ENCODE measurements at places on chromosomes 7 and 10.

DNA sequence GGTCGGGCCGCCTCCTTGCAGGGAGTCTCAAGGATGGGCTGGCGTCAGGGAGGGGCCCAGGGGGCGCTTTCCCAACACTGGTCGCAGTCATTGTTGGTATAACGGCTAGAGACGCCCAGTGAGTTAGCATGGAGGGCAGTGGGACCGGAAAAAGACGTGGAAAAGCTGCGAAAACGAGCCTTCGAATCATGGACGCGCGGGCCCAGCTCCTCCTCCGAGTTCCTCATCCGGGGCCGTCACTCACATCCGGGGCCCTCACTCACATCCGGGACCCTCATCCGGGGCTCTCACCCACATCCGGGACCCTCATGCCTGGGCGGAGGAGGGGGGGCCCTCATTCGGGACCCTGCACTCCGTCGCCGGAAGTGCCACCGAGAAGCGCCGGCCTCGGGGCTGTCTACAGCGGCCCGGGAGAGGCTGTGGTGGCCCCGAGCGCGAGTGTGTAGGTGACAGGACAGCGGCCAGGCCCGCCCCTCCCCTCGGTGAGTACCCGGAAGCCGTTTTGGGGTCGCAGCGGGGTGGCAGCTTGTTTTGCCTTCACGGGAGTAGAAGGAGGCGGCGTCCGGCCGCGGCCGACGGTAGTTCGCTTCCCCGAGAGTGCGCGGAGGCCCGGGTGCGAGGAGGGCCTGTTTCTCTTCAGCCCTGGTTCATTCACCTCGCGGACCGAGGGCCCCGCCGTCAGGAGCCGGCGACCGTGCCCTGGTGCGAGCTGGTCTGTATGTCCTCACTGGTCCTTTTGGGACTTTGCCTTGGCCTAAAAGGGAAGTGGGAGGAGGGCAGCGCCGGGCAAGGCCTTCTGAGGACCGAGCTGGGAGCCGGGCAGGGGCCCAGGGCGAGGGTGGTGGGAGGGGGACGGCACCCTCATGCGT, at the start of gene ZNF655:
Gene ZNF655, plus strand, starts transcription at position 337 of the 869 bp plus-strand sequence. CDS start 1,918 bp downstream, outside the sequence.
- peak; percentile 92 for DNase-seq

DNA sequence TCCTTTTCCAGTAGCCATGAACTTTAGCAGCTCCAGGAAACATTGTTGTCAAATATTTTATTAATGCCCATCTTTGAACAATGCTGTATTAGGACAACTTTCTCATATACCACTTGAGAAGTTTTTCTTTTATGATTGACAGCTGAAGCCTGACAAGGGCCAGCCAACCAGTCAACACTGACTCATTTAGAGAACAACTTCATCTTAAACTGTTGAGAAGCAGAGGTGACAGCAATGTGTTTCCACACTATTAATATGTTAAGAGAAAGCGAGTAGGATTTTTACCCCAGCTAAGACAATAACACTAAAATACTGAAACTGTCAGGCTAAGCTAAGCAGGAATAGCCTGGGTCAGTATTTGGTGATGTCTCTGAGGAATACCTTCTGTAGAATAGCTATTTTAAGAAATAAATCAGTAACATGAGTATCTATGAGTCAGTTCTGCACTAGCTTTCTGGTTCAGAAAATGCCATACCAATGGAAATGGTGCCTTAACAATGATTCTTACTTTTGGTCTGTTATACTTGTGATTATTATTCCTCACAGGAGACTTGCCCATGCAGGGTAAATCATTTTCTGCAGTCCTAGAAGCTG, 168.8 kb upstream of the POT1 start:
- DNase-seq: no peak

GRCh38 chr10:124837687-124838086, 36.1 kb downstream of the ABRAXAS2 start:
- DNase-seq: no peak

GRCh38 chr7:1673581-1674118, 3.6 kb downstream of the ELFN1 start:
- no peak for DNase-seq

- DNase-seq: no peak
Measured at GRCh38 chr7:154832557-154833138, 170.3 kb downstream of the PAXIP1 start.

- no peak for DNase-seq
Measured at GRCh38 chr7:90536449-90536848, 59.7 kb upstream of the CDK14 start.

GRCh38 chr7:98978672-98979071, 100.3 kb downstream of the TRRAP start:
- DNase-seq: no peak

DNA sequence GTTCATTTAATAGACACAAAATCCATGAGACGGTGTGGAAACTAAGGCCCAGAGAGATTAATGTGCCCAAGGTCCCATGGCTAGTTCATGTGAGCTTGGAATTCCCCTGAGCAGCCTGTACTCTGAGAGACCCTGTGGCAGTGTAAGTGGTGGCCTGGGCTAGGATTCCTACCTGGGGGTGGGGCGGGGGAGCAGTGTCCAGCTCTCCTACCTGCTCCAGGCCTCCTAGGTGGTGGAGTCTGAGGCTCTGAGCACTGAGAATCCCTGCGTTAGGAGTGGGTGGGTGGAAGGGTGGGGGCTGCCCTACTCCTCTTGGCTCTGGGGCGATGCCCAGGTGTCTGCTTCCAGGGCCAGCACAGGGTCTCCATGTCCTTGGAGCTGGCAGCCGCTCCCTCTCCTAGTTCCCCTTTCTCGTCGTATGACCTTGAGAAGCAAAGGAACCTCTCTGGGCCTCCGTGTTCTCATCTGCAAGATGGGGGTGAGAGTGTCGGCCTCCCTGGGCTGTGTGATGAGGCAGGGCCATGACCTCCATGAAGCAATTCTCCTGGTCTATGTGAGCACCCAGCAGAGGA, 2.5 kb downstream of the SNCG start:
- no peak for DNase-seq

GRCh38 chr7:33673029-33673700, 232.2 kb upstream of the BMPER start:
- no peak for DNase-seq

DNA sequence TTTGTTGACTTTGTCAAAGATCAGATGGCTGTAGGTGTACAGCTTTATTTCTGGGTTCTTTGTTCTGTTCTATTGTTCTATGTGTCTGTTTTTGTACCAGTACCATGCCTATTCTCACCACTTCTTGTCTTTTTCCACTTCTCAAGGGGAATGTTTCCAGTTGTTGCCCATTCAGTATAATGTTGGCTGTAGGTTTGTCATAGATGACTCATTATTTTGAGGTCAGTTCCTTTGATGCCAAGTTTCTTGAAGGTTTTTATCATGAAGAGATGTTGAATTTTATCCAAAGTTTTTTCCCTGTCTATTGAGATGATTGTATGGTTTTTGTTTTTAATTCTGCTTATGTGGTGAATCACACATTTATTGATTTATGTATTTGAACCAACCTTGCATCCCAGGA, 216.7 kb upstream of the RNF32 start:
- DNase-seq: no peak

DNA sequence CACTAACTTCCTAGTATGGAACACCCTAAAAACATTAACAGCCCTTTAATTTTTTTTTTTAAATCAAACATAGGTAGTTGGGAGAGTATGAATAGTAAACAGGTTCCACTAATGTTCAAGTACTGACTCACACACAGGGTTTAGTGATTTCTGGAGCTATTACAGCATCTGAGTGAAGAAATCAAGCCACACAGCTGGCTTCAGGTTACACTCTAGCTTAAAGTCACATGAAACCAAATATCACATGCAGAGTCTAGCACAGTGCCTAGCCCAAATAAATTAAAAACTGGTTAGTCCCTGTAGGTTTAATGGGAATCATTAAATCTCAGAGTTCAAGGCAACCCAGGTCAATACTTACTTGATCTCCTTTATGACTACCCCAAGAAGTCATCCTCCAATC, 11.6 kb downstream of the PANK1 start:
- DNase-seq: no peak

DNA sequence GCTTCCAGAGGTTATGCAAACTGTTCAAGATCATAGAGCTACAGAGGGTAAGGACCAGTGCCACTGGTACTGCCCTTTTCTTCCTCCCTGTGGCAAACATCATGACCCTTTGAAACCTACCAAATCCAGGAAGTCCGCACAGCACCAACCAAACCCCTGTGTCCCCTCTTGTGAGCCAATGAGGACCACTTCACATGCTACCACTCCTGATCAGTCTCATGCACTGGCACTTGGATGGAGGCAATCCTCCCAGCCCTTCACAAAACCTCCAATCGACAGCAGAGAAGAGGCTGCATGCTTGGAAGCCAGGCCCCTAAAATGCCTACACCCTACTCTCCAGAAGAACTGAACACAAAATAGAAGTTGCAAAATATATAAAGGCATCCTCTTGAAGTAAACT, 248.0 kb downstream of the TNS3 start:
- DNase-seq: no peak

DNA sequence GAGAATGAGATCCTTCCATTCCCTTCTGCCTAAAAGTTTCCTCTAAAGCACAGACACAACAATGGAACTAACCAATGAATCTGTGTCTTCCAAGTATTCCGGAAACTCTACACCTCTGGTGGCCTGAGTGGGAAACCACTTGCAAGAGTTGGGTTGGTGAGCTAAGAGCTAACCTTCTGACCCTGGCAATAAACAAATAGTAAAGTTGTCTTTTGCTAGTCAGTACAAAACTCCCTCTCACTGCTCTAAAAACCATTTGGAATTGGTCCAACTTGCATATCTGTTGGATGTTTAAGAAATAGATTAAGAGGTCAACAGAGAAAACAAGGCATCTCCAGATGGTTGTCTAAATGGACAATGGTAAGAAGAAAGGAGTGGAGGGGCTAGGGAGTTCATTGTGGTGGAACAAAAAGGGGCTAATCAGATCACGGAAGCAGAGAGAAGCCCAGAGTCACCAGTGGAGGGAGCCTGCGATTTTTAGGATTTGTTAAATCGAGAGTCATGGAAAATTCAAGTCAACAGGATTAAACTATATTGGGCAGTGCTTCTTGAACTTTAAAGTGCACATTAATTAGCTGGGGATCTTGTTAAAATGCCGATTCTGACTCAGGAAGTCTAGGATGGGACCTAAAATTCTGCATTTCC, 192.3 kb downstream of the EVX1 start:
- DNase-seq: peak; percentile 6

DNA sequence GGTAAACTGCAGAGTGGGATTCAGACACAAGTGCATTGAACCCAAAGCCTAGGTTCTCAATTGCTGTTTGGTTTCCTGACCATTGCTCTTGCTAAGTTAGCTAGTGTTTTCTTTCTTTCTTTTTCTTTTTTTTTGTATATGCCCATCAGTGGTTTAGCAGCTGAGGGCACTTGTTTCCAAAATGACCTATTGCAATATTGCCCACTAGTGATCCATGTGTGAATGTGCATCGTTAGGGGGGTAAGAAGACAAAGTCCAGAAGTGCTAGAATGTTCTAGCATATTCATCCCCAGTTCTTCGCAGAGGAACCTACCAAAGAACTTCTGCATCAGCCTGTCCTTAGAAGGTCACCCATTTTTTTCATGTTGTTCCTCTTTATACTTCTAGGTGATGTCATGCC, 252.8 kb upstream of the GPR26 start:
- no peak for DNase-seq

DNA sequence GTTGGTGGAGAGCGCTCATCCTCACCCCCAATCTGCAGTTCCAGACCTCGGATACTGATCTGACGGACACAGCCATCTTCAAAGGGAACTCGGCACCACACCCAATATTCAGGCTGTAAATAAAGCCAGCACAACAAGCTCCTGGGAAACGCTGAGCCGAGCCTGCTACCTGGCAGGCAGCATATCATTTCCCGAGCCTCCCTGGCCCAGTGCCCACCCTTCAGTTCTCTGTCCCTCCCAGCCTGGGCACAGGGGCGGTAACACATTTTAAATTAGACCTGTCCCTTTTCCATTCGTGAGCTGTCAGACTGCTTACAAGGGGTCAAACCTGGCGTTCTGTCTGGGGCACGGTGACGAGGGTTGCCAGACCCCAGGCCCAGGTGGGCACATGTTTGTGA, 250.5 kb downstream of the ARHGAP12 start:
- peak; percentile 2 for DNase-seq

DNA sequence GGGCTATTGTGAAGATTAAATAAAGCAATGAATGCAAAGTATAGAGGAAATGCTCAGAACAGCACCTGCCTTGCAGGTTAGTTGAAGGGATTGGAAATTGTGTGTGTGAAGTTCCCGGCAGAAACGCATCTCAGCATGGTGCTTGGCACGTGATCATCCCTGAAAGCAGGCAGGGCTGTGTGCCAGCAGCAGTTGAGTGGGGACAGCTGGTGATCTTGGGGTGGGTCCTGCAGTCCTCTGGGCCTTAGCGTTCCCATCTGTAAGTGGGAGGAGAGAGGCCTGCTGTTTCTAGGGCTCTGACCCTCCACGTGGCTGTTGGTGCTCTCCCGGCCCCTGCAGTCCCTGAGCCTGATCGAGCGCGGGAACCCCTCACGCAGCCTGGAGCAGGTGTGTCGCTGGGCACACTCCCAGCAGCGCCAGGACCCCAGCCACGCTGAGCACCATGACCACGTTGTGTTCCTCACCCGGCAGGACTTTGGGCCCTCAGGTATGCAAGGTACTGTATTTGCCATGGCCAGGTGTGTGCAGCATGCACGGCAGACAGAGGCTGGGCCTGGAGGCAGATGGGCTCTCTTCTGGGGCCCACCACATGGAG, 55.3 kb downstream of the TBATA start:
- peak; percentile 91 for DNase-seq

DNA sequence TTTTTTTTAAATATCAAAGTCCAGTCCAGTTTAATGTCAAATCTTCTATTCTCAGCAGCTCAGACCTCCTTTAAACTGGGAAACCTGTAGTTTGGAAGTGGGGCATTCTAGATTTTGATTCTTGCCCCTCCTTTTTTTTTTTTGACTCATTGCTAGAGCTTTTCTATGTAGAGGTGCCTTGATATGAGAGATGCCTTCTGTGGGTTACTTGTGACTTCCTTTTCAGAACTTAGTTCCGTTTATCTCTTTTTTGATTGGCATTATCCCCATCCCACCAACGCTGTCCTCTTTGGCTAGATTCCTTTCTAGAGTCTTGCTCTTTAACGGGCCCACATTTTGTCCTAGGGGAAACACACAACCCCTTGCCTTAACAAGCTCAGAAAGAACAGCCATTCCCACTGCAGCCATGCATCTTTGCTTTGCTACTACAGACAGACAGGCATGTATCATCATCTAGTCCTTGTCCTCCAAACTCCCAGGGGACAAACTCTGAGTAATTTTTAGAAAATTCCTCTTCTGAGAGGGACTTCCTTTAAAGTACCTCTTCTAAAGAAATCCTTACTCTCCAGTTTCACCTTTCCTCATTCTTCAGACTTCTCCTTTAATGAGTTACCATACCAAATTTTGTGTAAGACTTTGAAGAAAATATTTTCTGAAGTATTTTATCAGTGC, 153.6 kb downstream of the PHF14 start:
- DNase-seq: no peak

- DNase-seq: no peak
Measured at GRCh38 chr10:3076138-3076537, 8.8 kb downstream of the PFKP start.
